ENCODE measurements at places on chromosomes 1 and 21. TPM values are rescaled to one million over a fixed set of nuclear protein-coding genes. Genes with fewer than 3 reads are reported as not detected.

- no peaks in the 10 kb centered on the region for H3K27me3 ChIP-seq
- H3K4me3 ChIP-seq: no peak overlapping the region
- H3K4me1 ChIP-seq: no peaks in the 10 kb centered on the region
- H3K36me3 ChIP-seq: no peaks in the 10 kb centered on the region
- no peak for DNase-seq
Observed at GRCh38 chr1:64343105-64343822, 126.7 kb upstream of the CACHD1 start.

DNA sequence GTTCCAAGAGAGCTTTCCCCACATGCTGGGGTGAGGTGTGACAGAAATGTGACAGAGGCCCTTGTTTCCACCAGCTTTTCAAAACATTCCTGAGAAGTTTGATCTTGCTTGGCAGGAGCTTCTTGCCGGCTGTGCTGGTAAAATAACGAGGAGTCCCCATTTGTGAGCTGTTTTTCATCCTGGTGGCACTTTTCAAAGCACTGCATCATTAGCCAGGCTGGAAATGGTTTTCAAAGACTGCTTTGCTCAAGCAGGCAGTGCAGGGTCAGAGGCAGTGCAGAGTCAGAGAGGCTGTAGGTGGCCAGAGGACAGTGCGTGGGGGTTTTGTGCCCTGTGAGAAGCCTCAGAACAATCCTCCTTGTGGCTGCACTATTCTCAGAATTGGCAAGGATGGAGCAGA is 75.8 kb upstream of the KCNA3 start:
- peaks cover 16% of the 10 kb centered on the region for H3K27me3 ChIP-seq
- H3K36me3 ChIP-seq: no peaks in the 10 kb centered on the region
- no peaks in the 10 kb centered on the region for H3K4me1 ChIP-seq
- no peak overlapping the region for H3K27ac ChIP-seq
- no peak overlapping the region for H3K4me3 ChIP-seq
- DNase-seq: no peak

DNA sequence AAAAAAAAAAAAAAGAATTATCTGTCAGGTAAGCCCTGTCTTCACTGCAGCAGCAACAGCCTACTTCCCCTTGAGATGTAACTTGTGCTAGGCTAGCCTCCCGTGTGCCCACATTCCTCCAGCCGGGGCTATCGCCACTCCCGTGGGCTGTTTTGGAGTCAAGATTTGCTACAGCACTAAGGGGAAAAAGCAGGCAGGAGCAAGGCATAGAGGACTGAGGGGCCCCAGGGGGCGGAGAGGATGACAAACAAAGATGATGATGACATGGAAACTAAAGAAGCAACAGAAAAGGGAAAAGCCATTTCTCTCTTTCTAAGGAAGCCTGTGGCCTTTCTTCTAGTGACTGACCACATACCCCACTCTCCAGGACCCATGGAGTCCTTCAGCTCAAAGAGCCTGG is 1.9 kb downstream of the TNFAIP8L2 start:
- H3K36me3 ChIP-seq: peaks cover 25% of the 10 kb centered on the region
- H3K27me3 ChIP-seq: no peaks in the 10 kb centered on the region
- peak overlapping the region; percentile 37 for H3K27ac ChIP-seq
- peak overlapping the region; percentile 99 for H3K4me3 ChIP-seq
- no peak for DNase-seq

The CNIH3 gene
- polyA plus RNA-seq: 1.8 TPM

DNA sequence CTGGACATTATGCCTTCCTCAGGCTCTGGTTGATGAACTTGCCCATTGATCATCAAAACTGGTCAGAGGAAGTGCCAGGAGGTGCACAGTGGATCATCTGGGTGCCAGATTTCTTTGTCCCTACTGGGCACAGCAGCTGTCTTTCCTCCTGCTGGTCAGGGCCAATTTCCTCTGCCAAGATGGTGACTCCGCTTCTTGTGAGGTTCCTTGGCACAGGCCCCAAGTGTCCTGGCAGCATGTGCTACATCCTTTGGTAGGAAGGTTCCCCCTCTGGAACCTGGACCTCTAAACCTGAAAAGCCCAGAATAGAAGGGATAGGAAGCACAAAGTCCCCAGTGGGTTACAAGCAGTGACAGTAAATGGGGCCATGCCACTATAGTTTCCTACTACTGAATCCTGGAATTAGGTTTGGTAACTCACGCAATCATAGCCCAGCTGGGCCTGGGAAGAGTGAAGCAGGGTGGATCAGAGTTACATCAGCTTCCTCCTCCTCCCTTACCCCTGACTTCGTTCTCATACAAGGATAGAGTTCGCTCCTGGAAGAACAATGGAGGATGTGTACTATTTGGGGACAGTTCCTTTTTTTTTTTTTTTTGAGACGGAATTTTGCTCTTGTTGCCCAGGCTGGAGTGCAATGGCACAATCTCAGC is 147.1 kb downstream of the CNIH3 start:
- H3K4me1 ChIP-seq: no peaks in the 10 kb centered on the region
- no peak overlapping the region for H3K27ac ChIP-seq
- DNase-seq: no peak
- H3K36me3 ChIP-seq: no peaks in the 10 kb centered on the region
- H3K4me3 ChIP-seq: no peak overlapping the region
- H3K27me3 ChIP-seq: no peaks in the 10 kb centered on the region

DNA sequence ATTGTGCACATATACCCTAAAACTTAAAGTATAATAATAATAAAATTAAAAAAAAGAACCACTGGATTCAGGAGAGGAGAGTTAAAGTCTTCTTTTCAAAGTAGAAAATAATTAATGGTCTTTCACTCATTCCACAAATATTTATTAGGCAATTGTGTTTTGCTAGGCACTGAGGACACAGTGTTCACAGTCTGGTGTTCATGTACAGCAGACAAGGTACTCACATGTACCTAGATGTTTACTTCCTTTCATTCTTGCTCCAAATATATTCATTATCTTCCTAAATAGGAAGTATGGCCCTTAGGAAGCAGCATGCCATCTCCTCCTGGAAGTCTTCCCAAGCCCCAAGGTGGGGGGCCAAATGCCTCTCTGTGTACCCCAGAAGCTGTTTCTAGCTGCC is 265.0 kb downstream of the NPHP4 start:
- no peak for DNase-seq
- no peak overlapping the region for H3K27ac ChIP-seq
- H3K36me3 ChIP-seq: no peaks in the 10 kb centered on the region
- H3K27me3 ChIP-seq: no peaks in the 10 kb centered on the region
- H3K4me1 ChIP-seq: no peaks in the 10 kb centered on the region

- H3K27me3 ChIP-seq: no peaks in the 10 kb centered on the region
- no peak for DNase-seq
- H3K4me1 ChIP-seq: no peaks in the 10 kb centered on the region
- no peak overlapping the region for H3K4me3 ChIP-seq
- no peaks in the 10 kb centered on the region for H3K36me3 ChIP-seq
Observed at GRCh38 chr1:234093741-234094140, 189.3 kb downstream of the SLC35F3 start.

The CFAP45 gene
- not detected for polyA plus RNA-seq

DNA sequence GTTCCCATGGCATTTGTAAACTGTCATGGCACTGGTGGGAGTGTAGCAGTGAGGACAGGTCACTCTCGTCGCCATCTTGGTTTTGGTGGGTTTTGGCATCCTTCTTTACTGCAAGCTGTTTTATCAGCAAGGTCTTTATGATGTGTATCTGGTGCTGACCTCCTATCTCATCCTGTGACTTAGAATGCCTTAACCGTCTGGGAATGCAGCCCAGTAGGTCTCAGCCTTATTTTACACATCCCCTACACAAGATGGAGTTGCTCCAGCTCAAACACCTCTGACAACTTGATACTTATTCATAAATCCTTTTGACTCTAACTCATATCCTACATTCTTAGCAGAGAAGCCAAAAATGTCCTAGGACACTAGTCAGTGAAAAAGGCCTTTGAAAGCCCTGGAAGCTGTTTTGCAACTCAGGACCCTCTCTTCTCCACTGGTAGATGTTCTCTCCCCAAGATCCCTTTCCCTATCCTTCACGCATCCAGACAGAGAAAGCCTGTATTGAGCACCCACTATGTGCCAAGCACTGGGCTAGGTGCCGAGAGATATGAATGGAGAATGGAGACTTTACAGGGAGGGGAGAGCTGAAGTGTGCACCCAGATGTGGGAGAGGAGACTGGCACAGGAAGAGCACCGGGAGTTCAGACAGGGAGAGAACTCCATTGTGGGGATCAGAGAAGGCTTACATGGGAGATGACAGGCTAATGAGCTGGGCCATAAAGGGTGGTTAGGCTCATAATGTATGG is 6.7 kb upstream of the CSRP1 start:
- H3K27me3 ChIP-seq: no peaks in the 10 kb centered on the region
- H3K4me3 ChIP-seq: no peak overlapping the region

- no peaks in the 10 kb centered on the region for H3K36me3 ChIP-seq
- H3K27ac ChIP-seq: no peak overlapping the region
- no peaks in the 10 kb centered on the region for H3K4me1 ChIP-seq
Observed at GRCh38 chr1:184465489-184466146, 78.8 kb downstream of the C1orf21 start.

DNA sequence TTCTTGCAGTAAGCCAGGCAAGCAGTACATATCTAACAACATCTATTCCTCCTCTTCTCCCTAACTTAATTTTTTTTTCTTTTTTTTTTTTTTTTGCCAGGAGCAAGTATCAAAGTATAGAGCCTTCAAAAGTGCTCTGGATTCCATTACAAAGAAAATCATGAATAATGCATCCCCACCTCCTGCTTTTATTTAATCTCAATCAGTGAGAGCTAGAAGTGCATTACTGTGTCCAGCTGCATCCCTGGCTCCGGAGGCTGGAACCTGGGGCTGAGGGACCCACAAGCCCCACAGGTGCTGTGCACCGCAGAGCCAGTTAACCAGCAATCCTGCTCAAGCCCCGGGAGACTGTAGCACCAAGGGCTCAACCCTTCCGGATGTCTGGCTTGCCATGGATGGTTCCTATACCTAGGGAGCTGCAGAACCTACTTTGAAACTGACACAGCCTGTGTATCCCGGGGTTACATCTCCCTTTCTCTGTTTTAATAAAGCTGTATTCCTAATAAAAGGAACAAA is 455.9 kb upstream of the RUNX1 start:
- H3K36me3 ChIP-seq: no peaks in the 10 kb centered on the region
- peaks cover 21% of the 10 kb centered on the region for H3K4me1 ChIP-seq
- no peaks in the 10 kb centered on the region for H3K27me3 ChIP-seq
- no peak overlapping the region for H3K4me3 ChIP-seq
- no peak for DNase-seq

The MTARC2 gene
- not detected for polyA plus RNA-seq

DNA sequence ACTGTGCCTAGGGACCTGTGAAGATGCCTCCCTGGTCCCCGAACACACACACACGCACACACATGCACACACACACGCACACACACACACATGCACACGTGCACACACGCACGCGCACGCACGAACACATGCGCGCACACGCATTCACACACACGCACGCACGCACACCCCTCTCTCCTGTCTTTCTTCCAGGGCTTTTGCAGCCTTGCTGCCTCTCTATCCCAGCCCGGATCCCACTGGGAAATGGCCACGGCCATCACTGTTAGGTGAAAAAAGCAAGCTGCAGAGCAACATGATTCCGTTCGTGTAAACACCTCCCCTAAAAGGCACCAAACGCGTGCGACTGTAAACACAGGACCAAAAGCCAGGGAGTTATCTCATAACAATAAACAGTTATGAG is 39.7 kb downstream of the NKAIN1 start:
- no peak for DNase-seq
- no peaks in the 10 kb centered on the region for H3K36me3 ChIP-seq
- H3K4me1 ChIP-seq: no peaks in the 10 kb centered on the region
- H3K4me3 ChIP-seq: no peak overlapping the region
